ENCODE measurements at places on chromosomes 1 and 21.

DNA sequence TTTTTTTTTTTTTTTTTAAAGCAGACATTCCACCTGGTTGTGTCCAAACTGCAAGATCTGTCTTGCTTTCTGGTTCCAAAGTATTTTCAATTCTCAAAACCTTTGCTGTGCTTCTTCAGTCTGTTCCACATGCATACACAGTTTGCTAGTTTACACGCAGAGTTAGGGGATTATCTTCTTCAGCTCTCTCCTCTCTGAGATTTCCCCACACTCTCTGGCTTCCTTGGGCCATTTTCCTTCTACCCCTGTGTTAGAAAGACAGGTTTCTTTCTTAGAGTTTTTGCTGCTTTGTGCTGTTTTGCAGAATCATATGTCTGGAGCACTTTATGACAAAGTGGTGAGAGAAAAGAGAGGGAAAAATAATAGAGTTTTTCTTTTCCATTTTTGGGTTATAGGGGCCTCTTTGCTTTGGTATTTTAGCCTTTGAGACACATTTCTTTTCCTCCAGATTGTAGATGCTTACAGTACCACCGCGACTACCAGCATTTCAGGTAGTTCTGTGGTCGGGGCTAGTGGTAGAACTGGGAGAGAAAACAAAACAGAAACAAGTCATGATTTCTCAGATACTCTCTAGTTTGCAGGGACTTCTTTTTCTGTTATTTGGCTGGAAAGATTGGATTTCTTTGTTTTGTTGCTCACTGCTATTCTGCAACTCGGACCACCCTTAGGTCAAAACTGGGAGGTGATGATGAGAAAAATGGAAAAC, 66.3 kb downstream of the RABGAP1L start:
- DNase-seq, result no peak

- DNase-seq, result peak; percentile 57
Observed at GRCh38 chr1:85894651-85895050, 186.4 kb upstream of the ZNHIT6 start.

DNA sequence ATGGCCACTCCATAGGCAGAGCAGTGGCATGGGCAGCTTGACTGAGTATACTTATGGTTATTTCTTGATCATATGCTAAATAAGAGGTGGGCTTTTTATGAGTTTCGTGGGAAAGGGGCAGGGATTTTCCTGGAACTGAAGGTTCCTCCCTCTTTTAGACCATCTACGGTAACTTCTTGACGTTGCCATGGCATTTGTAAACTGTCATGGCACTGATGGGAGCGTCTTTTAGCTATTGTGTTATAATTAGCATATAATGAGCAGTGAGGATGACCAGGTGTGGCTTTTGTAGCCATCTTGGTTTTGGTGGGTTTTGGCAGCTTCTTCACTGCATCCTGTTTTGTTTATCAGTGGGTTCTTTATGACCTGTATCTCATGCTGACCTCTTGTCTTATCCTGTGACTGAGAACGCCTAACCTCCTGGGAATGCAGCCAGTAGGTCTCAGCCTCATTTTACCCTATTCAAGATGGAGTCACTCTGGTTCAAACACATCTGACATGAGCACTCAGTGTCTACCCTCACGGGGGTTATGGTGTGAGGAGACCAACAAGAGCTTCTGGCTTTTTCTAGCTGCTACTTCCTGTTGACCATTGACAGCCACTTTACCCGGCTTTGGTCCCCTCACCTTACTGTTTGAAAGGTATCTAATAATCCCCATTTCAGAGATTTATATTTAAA, 71.7 kb downstream of the GALNT2 start:
- no peak for DNase-seq

- DNase-seq, result peak; percentile 4
Observed at GRCh38 chr1:144551107-144551542, 41.6 kb upstream of the PPIAL4F start.

GRCh38 chr1:234665975-234666605, 56.1 kb upstream of the IRF2BP2 start:
- DNase-seq, result peak; percentile 70

DNA sequence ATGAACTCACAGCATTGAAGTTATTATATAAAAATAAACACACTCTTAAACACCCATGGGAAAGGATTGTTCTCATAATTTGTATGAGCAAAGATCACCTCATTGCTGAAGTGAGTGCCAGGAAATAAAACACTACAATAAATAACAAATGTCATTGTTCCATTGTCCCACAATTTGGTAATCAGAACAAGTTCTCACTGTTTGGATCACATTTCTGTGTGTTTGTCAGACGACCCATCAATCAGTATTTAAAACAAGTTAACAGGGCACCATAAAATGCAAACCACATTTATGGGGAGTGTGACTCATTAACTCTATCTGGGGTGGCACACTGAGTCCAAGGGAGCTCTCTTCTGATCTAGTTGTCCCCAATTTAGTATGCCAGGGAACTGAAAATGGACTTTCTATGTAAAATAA, 124.5 kb downstream of the PTPRC start:
- DNase-seq, result no peak

- no peak for DNase-seq
Observed at GRCh38 chr1:156508955-156509234, 8.3 kb upstream of the MEF2D start.

DNA sequence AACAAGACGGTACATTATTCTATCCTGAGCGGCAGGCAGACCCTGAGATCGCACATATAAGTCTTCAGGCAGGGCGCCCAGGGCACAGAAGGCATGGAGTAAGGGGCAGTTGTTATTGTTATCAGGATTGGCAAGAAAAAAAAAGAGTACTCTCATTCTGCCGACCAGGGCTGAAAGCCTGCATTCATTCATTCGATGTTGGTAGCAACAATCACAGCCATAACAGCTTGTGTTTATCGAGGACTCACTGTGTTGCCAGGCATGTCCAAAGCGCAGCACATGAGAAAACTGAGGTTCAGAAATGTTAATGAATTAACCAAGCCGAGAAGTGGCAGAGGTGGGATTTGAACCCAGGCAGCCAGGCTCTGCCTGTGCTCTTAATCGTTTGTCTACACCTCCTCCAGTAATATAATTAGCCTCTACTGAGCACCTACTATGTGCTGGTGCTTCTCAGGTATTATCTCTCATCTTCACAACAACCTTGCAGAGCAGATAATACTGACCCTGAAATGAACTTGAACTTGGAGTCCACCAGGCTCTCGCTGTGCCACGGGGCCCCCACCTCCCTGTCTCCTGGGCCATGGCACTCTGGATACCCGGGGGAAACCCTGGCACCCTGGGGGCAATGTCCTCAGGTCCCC, 56.2 kb downstream of the TAS1R2 start:
- DNase-seq, result no peak

DNA sequence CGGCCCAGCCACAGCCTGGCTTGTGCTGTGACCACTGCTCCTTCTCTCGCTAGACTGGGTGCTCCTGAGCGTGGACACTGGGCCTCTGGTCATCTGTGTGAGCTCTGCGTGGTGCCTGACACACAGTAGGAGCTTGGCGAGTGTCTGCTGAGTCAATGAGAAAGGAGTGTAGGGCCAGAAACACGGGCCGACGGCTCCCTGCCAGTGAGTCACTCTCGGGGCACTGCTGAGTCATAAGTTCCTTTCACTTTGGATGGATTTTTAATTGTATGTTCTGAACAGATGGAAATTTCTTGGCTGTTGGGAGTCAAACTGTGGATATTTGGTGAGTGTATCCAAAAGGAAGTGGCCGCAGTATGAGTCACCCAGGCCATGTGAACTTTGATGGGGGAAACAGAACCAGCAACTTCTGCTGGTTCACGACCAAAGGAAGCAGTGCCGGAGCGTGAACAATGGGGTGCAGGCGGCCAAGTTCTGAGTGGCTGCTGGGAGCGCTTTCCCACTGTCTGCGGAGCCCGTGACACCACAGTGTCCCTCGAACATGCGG, 41.0 kb upstream of the COL18A1 start:
- peak; percentile 74 for DNase-seq

- peak; percentile 86 for DNase-seq
Observed at GRCh38 chr1:54408147-54409066, 2.2 kb upstream of the SSBP3 start.

- DNase-seq, result peak; percentile 30
Observed at GRCh38 chr1:28887419-28887834, 26.9 kb upstream of the EPB41 start.

GRCh38 chr1:219581766-219582165, 31.1 kb downstream of the ZC3H11B start:
- no peak for DNase-seq

DNA sequence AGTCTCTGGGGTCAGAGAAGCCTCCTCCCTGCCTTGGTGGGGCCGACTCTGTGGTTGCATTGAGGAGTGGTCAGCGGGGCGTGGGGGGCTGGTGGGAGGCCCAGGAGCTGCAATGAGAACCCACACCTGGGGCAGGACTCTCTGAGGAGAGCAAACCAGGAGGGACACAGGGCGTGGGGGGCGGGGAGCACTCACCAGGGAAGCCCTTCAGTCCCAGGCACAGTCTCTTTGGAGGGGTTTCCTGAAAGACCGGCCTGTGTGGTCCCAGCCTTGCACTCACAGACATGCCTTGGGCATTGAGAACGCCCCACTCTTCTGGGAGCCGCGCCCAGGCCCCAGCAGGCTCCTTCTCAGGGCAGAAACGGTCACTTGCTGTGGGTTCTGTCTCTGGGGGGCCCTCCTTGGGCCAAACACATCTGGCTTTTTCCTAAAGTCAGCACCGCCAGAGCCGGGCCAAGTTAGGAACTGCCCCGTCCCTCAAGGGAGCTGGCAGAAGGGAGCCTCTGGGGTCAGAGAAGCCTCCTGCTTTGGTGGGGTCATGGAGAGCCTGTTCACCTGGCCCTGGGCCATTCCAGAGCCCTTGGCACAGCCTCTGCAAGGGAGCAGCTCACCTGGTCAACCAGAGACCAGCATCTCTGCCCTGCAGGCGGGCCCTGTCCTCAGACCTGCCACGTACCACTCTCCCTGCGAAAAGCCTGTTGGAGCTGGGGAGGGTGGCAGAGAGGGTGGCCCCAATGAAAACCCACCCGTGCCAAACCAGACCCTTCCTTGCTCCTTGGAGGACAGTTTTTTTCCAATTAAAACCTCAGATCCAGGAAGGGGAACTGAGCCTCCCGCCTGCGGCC, 59.9 kb upstream of the TTC34 start:
- no peak for DNase-seq

- DNase-seq, result peak; percentile 49
Observed at GRCh38 chr1:59391212-59392179, 94.6 kb downstream of the FGGY start.

DNA sequence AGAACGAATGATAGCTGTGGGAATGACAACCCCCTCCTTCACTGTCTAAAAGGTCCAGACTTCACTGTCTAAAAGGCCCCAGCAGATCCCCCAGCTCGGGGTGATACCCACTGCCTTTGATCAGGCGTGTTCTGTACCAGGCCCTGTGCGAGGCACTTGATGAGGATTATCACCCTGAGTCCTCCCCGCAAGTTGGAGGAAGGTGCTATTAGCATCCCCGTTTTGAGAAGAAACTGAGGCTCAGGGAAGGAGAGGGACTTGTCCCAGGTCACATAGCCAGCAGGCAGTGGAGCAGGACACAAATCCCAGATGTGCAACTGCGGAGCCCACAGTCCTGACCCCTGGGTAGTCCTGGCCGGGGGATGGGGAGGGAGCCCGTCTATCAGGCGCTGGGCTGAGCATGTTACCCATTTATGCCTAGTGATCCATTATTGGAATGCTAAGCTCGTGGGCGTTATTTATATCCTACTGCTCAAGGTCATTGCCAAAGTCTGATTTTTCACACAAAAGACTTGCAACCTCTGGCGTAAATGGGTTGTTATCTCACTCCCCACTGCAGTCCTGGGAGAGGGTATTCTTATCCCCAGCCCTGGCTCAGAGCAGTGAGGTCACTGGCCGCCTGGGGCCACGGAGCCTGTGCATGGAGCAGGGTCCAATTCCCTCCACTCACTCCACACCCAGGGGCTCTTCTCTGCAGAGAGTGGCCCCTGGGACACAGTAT, 722.2 kb downstream of the MATN1 start:
- DNase-seq, result no peak

DNA sequence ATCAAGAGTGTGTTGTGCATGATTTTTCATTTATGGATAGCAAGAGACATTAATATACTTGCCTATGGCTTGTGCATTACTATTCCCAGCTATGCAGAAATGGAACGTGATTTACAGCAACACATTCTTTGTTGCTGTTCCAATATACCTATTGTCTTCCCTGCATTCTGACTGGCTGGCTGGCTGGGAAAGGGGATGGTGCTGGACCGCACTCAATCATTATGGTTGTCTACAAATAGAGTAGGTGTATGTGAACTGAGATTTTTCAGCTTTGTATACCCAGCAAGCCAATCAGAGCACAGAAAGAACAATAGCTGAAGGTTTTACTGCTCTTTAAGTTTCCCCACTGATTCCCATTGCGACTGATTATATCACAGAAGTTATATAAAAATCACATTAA, 167.5 kb downstream of the ATG4C start:
- DNase-seq, result no peak

- no peak for DNase-seq
Observed at GRCh38 chr1:167782946-167783345, 61.2 kb downstream of the MPZL1 start.

GRCh38 chr1:184530226-184530625, 143.4 kb downstream of the C1orf21 start:
- DNase-seq, result no peak

DNA sequence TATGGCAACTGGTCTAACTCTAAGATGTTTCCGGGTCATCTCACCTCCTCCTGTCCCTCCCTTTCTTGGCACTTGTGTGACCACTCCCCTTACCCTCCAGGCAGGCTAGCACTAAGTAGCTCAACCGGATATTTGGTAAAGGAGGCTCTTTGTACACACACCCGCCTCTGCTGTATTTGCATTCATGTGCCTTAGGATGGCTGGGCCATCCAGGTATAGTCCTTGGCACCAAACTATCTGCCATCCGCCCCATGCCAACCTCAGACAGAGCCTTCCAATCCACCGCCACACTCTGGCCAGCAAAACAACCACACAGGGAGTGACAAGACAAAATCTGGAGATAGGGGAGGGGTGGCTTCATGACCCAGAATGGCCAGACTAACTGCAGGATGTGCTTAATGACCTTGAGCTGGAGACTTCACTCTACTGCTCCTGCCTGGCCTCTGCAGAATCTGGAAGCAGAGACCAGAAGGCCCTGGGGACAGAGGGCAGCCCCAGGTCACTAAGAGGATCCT, 59.5 kb downstream of the CDK18 start:
- no peak for DNase-seq
